CD4-positive, alpha-beta T cell treated with Interleukin-10 for 1 hour (primary cell): ENCODE measurements at places on chromosomes 1 and 21.

DNA sequence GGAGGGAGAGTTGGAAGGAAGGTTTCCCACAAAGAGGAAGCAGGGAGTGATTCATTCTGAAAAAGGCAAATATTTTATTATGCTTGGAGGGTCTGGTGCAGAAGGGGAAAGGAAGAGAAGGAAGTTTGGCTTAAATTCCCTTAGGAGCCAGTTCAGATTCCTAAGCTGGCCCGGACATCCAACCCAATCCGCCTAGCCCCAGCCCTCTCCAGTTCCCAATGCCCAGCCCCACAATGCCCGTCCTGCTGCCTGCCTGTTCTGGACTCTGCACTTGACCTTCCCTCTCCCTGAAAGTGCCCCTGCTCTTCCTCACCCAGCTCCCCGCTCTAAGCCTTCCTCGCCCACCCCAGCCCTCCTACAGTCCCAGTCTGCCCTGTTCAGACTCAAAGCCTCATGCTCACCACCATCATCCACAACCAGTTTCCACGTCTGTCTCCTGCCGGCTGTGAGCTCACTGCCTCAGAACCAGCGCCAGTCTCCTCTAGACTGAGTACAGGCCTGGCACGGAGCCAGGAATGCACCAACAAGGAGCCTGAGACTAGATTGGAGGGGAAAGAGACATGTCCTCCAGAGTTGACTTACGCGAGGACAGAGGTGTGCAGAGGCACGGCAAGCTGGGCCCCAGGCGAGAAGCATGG lies 18.9 kb downstream of the CAPN2 start:
- no peak for DNase-seq

- DNase-seq: peak; percentile 25
Observed at GRCh38 chr1:32014948-32015273, 1.2 kb downstream of the KHDRBS1 start.

DNA sequence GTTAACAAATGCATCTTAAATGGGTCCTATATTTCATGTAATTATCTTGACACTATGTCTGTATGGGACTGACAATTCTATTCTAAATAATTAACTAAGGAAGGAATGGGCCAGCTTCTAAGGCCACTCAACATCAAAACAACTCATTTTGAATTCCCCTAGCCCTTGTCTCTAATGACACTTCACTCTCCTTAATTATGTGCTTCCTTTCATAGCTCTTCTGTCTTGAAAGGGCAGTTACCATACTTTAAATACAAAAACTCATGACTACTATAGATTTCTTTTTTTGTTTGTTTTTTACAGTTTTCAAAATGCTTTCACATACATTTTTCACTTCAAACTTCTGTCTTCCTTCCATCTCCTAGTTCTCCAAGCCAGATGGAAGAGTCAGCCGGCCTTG lies 126.1 kb upstream of the CHODL start:
- DNase-seq: no peak

DNA sequence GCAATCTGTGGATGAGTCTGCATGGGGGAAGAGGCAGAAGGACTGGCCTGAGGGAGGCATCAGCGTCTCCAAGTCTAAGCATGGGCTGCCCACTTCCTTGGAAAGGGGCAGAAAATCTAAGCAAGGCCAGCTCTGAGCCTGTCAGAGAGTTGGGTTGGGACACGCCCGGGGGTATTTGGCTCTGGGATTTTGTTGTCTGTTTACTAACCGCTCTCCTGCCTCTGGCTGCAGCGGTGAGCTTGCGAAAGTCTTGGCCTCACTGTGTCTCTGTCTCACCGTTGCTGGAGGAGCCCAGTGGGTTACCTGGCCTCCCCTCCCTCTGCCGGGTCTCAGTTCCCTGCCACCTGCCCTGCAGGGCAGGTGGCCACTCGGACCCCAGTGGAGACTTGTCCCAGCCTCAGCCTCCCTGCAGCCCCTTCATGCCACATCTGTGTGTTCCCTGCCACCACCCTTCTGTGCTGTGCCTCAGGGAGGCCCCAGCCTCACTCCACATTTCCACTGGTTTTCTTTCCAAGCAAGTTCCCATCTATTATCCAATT lies 33.7 kb downstream of the EDN2 start:
- DNase-seq: no peak

- DNase-seq: no peak
Observed at GRCh38 chr1:172938681-172939080, 112.1 kb downstream of the TNFSF18 start.

GRCh38 chr1:112565800-112566199 lies 53.1 kb downstream of the ST7L start:
- no peak for DNase-seq

GRCh38 chr1:55277377-55278130 lies 62.4 kb upstream of the USP24 start:
- DNase-seq: peak; percentile 81

- DNase-seq: no peak
Observed at GRCh38 chr1:108777839-108778238, 31.4 kb downstream of the STXBP3 start.

DNA sequence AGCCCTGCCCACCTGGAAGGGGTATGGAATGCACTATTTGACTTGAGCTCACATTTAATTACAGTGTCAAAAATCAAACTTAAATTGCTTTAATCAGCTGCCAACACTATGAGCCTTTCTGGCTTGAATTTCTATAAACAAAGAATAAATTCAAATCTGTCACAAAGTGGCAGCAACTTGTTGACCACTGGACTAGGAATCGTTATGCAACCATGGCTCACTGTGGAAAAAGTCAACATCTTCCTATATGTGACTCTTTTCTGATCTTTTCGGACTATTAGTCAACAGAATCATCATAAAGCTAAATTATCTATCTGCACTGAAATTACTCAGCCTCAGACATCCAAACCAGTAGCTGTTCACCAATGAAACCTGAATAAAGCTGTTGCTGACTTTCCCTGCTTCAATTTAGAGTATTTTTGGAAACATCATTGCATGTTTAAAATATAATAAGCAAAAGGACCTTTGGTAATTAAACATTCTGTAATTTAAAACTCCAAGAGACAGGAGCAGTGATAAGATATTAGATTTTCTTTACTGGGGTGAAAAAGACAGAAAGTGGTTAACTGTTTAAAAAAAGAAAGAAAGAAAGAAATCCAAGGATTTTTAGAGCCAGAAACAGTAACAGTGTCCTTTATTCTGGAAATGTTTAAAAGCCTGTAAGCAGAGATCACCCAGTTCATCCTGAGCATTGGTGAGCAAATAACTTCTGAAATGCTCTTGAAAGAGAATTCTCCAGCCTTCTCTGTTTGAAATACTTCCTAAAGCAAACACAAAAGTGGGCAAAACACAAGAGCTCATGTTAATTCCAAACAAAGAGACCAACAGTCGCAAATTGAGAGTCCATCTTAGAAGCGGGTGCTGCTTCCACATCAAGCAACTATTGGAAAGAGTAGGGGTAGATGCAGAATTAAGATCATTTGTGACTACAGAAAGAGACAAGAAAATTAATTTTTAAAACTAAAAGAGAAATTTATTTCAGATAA lies 26.2 kb upstream of the ERG start:
- no peak for DNase-seq

DNA sequence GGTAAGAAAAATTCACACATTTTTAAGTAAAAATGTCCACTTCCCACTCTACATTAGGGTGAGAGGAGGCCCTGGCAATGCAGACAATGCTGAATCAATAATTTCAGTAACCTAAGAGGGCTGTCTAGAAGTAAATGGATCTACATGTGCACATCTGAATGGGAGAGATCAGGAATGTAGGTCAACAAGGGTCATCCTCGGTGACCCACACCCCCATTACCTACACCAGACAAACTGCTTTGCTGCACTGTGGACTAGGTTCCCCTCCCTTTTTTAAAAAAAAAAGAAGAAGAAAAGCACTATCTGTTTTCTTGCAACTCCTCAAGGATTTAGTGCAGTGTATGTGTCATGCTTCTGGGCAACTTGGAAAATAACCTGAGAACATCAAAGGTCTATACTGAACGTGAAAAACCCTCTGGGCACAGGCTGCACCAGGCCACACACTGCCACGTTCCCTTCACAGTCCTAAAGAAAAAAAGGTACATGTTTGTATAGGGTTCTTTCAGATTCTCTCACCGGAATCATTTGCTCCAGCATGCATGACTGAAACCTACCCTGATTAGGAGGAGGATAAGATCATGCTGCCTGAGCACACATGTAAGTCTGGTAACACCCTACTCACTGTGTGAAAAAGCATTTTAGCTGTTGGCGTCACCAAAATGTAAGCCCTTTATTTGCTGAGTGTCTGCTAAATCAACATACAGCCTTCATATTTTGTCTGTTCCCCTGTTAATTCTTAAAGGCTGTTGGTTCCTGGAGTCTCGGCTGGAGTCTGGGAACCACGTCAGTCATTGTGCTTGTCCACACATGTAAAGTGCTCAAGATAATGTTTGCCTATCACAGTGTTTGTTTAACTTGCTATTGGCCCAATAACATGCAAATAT lies 341.0 kb downstream of the SMYD3 start:
- no peak for DNase-seq

GRCh38 chr1:54570161-54570560 lies 22.1 kb downstream of the ACOT11 start:
- no peak for DNase-seq

DNA sequence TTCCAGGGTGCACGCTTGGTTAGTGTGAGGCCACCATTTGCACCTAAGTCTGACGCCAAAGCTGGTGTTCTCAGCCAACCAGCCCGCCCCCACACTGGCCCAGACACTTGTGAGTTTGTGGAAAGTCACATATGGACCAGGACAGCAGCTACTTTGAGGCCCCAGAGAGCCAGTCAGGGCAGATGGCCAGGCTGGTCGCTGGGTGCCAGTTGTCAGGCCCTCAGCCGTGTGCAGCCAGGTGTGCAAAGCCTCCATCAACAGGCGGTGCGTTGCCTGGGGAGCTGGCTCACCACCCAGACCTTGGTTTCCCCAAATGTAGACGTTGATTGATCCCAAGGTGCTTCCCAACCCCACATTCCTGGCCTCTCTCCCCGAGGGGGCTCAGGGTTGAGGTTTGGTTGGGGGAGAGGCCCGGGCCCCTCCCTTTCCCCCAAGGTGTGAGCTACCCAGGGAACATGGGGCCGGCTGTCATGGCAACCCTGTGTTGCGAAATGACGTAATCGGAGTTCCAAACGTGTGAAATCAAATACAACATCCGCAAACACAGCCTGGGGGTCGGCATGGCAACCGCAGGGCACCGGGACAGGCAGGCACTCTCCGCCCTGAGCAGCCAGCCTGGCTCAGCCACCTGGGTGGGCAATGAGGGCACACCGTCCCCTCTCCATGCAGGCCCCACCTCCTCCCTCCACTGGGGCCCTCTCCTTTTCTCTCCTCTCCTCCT lies 42.2 kb upstream of the WNT4 start:
- no peak for DNase-seq

GRCh38 chr1:109249654-109250401 lies 489 bp downstream of the CELSR2 start:
- no peak for DNase-seq

DNA sequence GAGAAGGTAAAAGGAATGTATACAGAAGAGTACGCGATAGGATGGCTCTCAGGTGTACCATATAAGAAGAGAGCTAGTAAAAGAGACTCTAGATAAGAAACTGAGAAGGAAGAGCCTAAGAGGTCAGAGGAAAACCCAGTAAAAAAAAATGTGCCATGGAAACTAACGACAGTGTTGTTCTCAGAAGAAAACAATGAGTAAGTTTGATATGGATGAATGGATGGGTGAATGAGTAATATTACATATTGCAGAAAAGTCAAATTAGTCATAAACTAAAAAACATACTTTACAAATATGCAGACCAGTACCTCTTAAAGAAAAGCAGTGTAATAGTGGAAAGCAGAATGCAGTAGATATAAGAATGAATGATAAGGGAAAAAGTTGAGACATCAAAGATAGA lies 316.2 kb downstream of the HMCN1 start:
- DNase-seq: no peak

GRCh38 chr1:20281801-20282200 lies 8.9 kb upstream of the VWA5B1 start:
- DNase-seq: no peak

DNA sequence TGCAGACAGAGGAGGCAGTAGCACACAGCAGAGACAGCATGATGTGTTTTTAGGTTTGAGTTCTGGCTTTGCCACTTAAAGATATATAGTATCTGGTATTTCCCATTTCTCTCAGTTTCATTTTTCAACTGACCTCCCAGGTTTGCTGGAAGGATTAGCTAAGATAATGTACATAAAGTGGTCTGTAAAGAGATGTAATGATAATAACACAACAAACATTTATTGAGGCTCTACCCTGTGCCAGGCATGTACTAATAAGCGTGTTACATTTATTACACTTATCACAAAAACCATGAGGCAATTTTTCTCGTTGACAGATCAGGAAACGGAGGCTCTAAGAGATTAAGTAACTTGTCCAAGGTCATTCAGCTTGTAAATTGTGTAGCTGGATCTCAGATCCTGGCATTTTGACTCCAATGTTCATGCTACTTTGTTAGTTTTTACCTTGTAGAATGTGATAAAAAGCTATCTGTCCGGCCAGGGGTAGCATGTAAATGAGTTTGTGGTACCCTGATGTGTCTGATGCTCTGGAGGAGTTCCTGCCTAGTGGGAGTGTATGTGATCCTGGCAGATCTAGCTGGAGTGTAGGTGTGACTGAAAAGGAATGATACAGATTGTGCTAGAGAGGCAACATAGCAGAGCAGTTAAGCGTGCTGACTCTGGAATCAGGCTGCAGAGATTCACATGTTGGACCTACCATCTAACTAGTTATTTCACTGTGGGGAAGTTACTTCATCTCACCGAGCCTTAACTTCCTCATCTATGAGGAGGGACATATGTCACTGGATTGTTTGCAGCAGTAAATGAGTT lies 146.6 kb downstream of the VPS13D start:
- DNase-seq: no peak

GRCh38 chr21:45019076-45019886 lies 55.1 kb upstream of the ADARB1 start:
- no peak for DNase-seq

DNA sequence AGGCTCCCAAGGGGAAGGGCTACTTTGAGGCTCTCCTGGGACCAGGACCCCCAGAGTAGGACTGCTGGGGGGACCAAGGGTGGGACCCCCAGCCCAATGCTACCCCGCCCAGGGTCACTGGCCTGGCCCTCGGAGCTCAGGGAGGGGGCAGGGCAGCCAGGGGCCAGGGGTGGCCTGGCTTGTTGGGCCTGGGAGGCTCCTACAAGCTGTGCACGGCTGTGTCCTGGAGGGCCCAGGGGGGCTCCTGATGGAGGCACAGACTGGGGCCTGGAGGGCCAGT lies 2.2 kb downstream of the HES4 start:
- DNase-seq: no peak

- DNase-seq: no peak
Observed at GRCh38 chr1:213598263-213598662, 389.5 kb upstream of the PROX1 start.

DNA sequence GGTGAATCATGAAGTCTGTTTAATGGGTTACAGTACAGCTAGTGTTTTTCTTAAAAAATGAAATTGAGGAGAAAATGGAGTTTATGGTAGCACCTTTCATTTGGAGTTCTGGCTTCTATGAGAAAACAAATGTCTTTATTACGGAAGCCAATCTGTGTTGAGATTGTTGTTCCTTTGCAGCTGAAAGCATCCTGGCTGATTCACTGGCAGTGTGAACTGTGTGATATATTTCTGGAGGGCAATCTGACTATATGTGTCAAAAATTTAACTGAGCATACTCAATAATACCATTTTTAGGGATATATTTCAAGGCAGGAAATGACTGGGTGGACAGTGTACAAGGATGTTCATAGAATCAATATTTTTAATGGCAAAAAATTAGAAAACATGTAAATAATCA lies 46.6 kb upstream of the LYST start:
- DNase-seq: no peak

GRCh38 chr1:10832703-10833102 lies 36.3 kb upstream of the CASZ1 start:
- DNase-seq: no peak

- DNase-seq: peak; percentile 24
Observed at GRCh38 chr1:27487966-27488884, 1.7 kb downstream of the WASF2 start.

GRCh38 chr1:18093193-18093592 lies 14.4 kb upstream of the IGSF21 start:
- no peak for DNase-seq
